ENCODE measurements at places on chromosomes 7 and 10. TPM values are rescaled to one million over a fixed set of nuclear protein-coding genes. Genes with fewer than 3 reads are reported as not detected.
A peak's percentile ranks its signal among the peaks of the same experiment; 100 is the strongest.

CXCL12 gene
- total RNA-seq = 154 TPM

DNA sequence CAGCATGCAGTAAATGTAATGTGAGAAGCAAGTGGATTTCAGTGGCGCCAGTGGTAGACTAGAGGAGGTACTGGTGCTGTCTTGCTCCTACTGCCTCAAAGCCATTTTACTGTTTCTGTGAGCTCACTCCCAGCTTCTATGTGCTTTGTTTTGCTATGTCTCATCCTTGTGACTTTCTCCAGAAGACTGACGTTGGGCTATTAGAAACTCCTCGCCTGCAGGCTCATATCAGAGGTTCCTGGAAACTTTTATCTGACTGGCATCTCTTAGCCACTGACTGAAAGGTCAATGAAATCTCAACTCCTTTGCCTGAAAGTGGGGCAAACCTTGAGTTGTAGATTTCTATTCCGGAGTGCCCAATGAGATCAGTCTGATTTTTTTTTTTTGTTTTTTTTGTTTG, 66.4 kb upstream of the SORCS1 start:
- no peak for DNase-seq

- peak; percentile 70 for DNase-seq
These were observed 534.6 kb upstream of the NRP1 start for GRCh38 chr10:33869028-33869427.

DNA sequence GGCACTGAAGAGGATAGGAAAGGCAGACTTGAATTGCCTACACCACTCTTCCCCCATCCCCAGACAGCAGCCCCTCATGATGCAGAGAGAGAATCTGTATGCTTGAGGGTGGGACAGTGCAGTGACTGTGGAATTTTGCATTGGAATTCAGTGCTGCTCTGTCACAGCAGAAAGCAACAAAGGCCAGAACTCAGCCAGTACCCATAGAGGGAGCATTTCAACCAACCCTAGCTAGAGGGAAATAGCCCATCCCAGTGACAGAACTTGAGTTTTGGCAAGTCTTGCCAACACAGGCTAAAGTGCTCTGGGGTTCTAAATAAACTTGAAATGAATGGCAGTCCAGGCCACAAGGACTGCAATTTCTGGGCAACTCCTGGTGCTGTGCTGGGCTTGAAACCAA, 80.4 kb downstream of the TES start:
- DNase-seq = no peak

- DNase-seq = no peak
These were observed 596.0 kb upstream of the FOXK1 start for GRCh38 chr7:4085937-4086691.

DNA sequence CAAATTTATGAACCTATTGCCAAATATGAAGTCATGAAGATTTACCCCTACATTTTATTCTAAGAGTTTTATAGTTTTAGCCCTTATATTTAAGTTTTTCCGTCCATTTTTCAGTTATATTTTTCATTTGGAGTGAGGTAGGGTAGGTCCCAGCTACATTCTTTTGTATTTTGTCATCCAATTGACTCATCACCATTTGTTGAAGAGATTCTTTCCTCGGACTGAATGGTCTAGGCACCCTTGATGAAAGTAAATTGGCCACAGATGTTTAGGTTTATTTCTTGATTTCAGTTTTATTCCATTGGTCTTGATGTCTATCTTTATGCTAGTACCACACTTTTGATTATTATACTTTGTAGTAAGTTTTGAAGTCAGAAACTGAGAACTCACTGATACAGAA, 22.7 kb downstream of the CYP2C19 start:
- DNase-seq = no peak

DNA sequence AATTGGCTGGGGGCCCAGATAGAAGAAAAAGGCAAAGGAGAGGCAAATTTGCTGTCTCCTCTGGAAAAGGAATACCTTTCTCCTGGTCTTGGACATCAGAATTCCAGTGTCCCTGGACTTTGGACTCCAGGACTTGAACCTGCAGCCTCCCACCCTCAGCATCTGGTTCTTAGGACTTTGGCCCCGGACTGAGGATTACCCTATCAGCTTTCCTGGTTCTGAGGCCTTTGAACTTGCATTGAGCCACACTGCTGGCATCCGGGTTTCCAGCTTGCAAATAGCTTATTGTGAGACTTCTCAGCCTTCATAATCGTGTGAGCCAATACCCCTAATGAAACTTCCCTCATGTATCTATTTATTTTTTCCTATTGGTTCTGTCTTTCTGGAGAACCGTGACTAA, 68.3 kb downstream of the DNAH11 start:
- no peak for DNase-seq

GRCh38 chr7:137664846-137665245, 181.9 kb downstream of the DGKI start:
- DNase-seq = no peak

GBX1 gene
- not detected for total RNA-seq

GRCh38 chr10:95716866-95717265, 23.1 kb upstream of the TCTN3 start:
- DNase-seq = no peak

GRCh38 chr10:48498940-48499510, 105.8 kb downstream of the ARHGAP22 start:
- no peak for DNase-seq

- no peak for DNase-seq
These were observed 219.0 kb downstream of the CCDC3 start for GRCh38 chr10:12782537-12782936.

DNA sequence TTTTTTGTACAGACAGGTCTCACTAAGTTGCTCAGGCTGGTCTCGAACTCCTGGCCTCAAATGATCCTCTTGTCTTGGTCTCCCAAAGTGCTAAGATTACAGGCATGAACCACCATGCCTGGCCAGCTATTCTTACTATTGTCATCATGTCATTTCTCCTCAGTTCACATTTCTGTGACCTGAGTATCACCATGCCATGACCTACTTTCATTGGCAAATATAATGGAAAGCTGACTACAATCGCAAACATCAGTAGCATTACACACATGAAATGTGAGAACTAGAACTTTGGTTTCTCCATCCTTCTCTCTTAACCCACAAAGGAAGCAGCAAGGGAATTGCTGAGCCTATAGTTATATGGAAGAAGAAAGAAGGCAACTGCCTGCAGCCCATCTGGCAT, 26.0 kb upstream of the WIPF3 start:
- DNase-seq = no peak

DNA sequence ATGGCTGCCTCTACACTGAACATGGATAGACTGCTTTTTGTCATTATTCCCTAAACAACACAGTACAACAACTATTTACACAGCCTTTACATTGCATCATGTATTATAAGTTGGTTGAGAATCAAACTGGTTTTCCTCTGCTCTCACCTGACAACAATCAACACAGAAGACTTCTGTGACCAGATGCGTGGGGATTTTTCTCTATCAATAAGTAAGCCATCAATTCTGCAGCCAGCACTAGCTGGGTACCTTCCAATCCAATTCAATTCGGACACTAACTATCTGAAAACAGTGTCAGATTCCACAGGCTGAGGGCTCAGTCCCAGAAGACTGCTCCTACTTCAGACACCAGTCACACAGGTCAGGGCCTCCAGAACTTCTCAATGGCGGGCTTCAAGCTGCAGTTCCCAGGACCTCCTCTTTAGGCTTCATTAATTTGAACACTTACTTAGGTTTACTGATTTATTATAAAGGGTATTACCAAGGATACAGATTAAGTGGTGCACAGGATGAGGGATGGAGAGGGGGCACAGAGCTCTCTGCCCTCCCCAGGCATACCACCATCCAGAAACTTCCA, 36.4 kb upstream of the ASL start:
- DNase-seq = no peak

DNA sequence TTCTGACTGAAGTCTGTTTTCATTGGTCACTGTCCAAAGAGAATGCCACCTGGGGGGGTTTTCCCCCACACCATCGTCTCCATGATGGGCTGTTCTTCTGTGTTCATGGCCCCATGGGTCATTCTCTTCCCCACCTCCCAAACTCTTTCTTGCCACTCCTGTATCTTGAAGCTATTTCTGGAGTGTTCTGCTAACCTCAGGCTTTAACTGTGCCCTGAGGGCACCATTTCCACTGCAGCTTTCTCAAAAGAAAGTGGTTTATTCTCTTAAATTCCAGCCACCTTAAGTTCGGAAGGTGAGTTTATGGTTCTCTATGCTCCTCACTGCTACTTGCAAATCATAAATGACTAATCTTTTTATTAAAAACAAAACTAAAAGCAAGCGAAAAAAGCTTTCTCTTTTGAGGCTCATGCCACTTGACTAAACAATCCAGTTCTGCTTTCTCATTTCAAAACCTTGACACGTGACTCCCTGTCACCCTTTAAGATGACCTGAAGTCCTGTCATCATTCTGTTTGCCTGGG, 7.4 kb upstream of the APBB1IP start:
- no peak for DNase-seq

- DNase-seq = no peak
These were observed 494.9 kb upstream of the PODXL start for GRCh38 chr7:132051311-132051710.

DNA sequence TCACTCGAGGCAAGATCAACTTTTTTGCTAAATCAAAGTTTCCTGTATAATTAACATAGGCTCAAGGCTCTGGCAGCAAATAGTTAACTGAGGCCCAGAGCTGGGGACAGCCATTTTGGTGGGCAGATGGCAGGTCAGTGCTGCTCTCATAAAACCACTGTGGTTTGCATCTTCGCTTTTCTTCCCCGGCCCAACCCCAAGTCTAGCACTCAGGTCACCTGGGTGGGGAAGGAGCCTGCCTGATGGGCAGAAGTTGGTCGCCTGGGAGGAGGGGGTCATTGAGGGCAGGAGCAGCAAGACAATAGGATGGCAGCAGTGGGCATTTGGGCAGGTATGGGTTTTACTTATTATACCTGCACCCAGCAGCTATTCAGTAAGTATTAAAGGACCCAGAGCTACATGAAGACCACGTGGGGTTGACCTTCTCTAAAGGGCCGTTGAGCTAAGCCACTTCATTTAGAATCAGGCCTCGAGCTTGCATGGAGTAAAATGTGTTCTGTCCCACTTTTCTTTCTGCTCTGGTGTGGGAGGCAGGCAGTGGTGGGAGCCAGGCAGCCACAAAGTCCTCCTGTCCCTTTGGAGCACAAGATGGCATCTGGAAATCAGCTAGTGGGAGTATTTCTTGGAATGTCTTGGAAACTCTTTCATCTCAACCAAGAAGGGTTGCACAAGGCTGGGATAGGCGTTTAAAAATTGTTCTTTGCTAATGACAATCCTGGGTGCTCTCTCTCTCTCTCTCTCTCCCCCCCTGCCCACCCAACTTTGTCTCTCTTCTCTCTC, 133.4 kb downstream of the SPAG6 start:
- DNase-seq = no peak

- no peak for DNase-seq
These were observed 510.3 kb upstream of the DPP6 start for GRCh38 chr7:153541903-153542302.

CH25H gene
- total RNA-seq = 1.1 TPM

TEX47 gene
- not detected for total RNA-seq

OR2A12 gene
- total RNA-seq = not detected

DMBT1 gene
- 0.48 TPM for total RNA-seq

DNA sequence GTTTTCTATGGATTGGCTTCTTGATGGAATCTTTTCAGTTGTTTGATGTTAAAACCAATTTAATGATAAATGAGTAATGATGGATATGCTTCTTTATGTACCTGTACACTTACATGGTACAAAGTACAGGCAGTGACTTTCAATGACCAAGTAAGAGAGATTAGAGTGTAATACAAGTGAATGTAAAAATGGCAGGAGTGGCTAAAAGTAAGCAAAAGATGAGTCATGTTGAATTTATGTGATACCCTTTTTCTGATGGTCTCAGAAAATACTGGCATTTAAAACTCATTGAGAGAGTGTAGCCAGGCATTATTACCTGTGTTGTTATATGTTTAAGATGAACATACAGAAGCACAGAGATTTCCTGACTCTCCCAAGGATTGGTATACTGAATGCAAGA, 97.1 kb downstream of the GPR85 start:
- no peak for DNase-seq

GRCh38 chr7:85608804-85609203, 421.9 kb upstream of the SEMA3D start:
- no peak for DNase-seq

DNA sequence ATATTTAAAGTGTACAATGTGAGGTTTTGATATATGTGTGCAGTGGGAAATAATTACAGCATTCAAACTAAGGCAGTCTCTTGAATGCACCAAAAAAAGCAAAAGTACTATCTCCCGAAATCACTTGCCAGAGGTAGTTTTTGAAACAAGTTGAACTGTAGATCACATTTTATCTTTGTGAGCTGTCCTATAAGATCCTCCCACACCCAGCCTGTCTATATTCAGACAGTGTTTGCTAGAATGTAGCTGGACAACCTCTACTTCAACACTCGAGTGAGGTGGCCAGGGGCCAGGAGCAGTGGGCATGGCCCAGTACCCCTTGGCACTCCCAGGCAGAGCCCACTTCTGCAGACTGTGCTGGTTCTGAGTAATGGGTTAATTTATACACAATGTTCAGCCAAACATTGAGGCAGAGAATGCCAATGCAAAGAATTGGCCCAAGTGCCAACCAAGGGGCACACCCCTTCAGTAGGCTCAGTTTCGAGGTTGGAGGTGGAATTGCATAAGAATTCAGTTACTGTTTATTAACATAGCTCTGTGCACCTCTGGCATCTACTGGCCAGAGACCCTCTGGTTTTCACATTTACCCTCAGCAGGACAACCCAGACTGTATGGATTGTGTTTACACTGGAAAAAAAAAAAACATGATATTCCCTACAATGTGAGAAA, 70.5 kb downstream of the AHR start:
- DNase-seq = no peak

INHBA gene
- 12.4 TPM for total RNA-seq

- DNase-seq = no peak
These were observed 51.7 kb upstream of the RET start for GRCh38 chr10:43024942-43025700.

POU6F2 gene
- 5.0 TPM for total RNA-seq

GCK gene
- 1.4 TPM for total RNA-seq

DNA sequence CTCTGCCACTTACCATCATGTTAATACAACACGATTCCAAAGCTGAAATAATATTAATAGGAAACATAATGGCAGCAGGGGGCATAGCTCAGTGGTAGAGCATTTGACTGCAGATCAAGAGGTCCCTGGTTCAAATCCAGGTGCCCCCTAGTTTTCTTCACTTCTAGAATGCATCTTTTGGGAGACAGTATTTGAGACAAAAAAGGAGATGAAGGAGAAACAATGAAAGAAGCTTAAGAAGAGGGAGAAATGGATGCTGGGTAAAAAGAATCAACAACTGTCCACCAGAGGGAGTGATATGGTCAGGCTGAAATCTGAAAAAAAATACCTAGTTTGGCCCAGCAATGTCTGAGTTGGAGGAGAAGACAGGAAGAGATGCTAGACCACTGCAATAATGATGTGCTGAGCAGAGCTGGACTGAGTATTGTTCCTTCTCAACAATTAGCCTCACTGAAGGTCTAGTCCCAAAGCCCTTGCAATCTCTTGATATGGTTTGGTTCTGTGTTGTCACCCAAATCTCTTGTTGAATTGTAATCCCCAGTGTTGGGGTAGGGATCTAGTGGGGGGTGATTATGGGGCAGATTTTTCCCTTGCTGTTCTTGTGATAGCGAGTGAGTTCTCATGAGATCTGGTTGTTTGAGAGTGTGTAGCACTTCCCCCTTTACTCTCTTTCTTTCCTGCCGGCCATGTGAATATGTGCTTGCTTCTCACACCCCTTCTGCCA, 48.3 kb downstream of the ZNF783 start:
- no peak for DNase-seq

- DNase-seq = no peak
These were observed 214.5 kb downstream of the DIP2C start for GRCh38 chr10:474946-475345.

Data from urinary bladder (tissue), 4 donors.